Left forelimb (tissue), 1 donor: ENCODE measurements at places on chromosomes 2 and 18.

DNA sequence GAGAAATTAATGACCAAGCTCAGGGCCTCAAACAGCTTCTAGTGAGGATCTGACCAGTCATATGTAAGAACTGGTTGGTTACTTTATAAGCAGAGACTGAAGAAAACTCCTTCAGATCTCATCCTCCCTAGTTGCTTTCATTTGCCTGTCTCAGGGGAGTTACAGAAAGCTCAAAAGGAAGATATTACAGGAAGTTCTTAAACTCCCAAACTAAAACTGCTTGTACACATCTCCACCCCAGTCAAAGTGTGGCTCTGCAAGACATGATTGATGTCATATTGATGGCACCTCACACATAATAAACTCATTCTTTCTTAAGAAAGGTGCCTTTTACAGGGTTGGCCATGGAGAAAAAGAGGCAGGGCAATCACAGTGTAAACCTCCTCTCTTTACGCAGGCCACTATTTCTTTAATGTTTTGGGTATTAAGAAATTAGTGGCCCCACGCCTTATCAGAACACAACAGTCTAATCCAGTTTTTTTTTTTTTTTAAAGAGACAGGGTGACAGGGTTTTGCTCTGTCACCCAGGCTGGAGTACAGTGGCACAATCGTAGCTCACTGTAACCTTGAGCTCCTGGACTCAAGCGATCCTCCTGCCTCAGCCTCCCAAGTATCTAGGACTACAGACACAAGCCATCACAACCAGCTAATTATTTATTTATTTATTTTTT lies 62.6 kb upstream of the STK17B start:
- DNase-seq: no peak

DNA sequence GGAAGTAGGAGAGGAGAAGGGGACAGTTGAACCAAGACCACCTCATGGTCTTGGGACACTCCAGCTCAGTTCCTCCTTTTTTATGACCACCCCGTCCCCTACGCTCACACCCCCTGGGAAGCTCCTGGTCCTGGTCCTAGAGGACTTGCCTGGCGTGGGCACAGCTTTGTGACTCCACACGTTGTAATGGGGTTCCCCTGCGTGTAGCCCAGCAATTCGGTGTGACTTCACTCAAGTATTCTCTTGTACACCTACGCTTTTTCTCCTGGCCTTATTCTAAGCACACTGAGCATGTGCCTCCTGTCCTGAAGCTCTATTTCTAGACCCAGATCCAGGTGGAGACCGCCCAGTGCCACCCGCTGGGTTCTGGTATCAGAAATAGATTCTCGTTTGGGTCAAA lies 36.1 kb upstream of the B3GNT7 start:
- DNase-seq: no peak

DNA sequence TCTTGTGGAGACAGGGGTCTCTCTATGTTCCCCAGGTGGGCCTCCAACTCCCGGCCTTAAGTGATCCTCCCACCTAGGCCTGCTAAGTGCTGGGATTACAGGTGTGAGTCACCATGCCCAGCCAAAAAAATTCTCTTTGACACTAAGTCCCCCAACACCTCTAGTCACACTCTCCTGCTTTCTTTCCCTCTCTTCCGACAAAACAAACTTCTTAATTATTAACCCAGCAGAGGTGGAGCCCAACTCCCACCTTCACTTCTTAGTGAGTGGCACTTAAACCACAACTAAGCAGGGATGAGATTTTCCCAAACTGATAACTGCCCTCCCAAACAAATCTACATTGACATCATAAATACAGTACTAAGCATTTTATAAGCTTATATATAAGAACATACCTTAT lies 60.5 kb upstream of the PMAIP1 start:
- DNase-seq: no peak

GRCh38 chr2:180716186-180717180 lies 263.9 kb upstream of the UBE2E3 start:
- DNase-seq: no peak

- DNase-seq: no peak
Observed at GRCh38 chr2:237327175-237327950, 86.6 kb downstream of the COL6A3 start.

GRCh38 chr2:1572638-1573037 lies 159.4 kb downstream of the TPO start:
- DNase-seq: no peak

- no peak for DNase-seq
Observed at GRCh38 chr2:211181626-211182025, 625.2 kb downstream of the CPS1 start.

GRCh38 chr2:180647221-180647620 lies 333.2 kb upstream of the UBE2E3 start:
- no peak for DNase-seq

DNA sequence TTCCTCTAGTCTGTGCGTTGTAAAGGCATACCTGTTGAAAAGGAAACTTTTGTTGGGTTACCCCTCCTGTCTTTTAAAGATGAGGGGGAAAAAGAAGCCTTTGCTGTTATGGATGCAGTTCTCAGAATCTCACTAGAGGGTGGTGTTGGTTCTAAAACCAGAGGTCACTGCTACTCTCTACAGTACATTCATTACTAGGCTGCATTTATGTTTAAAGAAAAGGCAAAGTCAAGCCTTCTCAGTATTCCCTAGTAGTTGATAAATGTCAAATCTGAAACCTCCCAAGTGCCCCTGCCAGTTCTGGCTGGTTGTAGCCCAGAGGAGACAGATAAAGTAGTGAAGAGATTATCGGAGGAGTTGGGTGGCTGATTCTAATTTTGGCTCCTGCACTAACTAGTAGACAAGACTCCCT lies 1.4 kb upstream of the PLCL1 start:
- DNase-seq: no peak

DNA sequence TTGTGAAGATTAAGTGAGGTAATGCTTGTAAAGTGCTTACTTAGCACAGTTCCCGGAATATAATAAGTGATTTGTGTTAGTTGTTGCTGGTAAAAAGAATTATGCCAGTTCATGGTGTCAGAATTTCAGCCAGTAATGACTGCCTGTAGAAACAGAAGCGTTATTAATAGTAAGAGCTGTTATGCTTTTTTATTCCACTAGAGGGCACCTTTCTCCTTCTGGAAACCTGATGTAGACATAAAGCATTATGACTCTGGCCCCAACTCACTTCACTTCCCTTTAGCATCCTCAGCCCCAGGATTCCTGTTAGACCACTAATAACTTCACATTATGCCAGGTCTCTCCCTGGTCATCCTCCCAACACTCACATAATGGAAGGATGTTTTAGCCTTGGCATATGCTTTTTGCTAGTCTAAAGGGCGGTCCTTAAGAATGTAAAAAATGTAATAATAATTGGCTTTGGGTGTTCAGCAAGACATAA lies 34.9 kb downstream of the C18orf54 start:
- no peak for DNase-seq

DNA sequence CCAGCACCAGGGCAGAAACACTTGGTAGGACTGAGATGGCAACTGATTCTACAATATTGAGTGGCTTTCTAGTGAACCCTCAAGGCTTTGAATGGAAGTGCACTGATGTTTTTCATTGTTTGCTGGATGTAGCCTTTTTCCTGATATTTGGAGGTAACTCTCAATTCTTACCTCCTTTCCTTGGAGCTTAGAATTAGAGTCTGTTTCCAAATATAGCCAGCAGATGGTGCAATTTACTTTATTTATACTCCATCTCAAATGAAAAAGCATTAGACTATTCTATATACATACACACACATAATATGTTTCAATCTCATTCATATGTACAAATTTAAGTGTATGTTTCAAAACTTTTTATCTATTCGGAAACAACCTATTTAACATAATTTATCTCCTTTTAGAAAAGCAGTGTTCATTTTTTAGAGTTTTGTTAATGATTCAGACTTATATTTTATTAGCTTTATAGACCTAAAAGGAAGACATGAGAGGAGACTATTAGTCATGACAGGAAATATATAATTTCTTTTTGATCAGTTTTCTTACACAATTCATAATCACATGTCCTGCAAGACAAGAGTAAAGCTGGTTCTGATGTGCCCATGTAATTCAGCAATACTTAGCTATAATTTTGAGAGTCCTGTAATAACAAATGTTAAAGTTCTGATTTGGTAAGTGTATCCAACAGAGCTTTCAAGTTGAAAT lies 124.8 kb downstream of the NUP35 start:
- no peak for DNase-seq

DNA sequence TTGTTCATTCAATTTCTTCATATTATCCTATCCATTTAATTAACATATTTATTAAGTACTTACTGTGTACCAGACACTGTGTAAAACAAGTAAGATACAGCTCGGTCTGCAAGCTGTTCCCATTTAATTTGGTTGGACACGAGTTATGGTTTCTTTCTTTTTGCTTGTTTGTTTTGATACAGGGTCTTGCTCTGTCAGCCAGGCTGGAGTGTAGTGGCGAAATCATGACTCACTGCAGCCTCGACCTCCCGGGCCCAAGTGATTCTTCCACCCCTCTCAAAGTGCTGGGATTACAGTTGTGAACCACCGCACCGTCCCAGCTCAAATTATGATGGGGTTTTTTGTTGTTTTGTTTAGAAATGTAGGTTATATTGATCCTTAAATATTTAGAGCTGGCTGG lies 9.0 kb downstream of the CYBRD1 start:
- no peak for DNase-seq

- DNase-seq: no peak
Observed at GRCh38 chr2:161147856-161148255, 12.4 kb upstream of the TANK start.

DNA sequence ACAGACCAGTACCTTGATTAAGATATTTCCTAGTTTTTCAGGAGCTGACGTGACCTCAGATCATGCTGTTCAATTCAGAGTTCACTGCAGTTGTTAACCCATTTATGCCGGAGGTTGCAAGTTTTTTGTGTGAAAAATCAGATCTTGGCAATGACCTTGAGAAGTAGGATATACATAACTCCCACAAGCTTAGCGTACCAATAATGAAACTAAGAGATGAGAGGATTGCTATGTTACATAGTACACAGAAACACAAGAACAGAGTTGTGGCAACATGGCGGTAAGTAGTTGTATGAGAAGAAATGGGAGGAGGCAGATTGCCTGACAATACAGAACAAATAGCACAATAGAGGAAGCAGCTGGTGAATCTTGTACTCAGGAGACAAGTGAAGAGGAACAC lies 39.1 kb downstream of the PPIG start:
- no peak for DNase-seq

DNA sequence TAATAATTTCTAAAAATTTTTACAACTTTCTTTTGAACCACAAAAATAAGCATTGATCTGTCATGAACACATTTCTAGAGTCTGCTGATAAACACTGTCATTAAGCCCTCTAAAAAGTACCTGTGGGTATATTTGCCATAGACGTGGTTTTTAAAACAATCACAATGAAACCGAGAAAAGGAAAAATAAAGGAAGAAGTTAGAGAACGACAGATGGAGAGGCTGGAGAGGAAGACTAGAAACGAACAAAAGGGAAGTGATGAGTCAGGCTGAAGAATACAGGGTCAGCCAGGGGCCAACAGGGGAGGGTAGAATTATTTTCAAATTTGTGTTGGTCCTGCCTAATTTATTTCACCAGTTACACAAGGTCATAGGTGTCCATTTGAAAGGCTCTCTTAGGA lies 62.0 kb downstream of the MYL12B start:
- DNase-seq: no peak

GRCh38 chr2:75586971-75587370 lies 26.2 kb upstream of the EVA1A start:
- no peak for DNase-seq

- DNase-seq: no peak
Observed at GRCh38 chr2:171346723-171347557, 86.8 kb downstream of the METTL8 start.

DNA sequence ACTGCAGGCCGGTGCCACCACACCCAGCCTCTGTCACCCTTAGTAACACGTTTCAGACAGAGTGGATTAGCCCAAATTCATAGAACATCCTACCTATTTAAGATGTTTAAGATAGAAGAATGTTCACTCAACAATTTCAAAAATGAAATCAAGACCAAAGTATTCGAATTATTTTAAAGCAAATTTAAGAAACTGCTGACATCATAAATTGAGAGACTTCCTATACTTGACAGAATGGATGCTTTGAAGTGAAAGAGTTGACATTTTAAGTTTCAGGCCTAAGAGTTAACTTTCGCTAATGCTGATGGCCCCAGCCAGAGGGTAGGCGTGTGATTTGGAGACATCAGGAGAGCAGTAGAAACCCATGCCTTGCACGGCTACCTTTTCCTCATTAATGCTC lies 271.9 kb downstream of the SS18 start:
- no peak for DNase-seq

DNA sequence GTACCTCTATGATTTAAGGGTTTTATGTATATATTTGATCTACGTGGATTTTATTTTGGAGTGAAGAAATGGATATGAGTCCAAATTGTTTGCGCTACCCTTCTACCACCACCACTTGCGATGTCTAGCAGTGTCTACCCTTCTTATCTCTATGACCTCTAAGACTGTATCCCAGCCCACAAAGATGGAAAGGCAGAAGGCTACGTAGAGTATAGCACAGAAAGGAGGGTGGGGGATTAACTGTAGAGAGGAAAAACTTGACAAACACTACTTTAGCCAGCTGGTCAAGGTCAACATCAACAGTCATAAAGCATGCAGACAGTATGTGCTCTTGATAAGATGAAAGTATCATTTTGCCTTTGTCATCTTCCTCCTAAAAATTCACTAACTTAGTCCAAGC lies 14.4 kb downstream of the ITSN2 start:
- no peak for DNase-seq

- no peak for DNase-seq
Observed at GRCh38 chr18:64966667-64967066, 784.1 kb upstream of the CDH7 start.
